Esophagus mucosa (tissue), 1 donor: ENCODE measurements at places on chromosomes 13 and 19.

- ATAC-seq, result no peak
Observed at GRCh38 chr13:85833921-85834320, 34.7 kb upstream of the SLITRK6 start.

DNA sequence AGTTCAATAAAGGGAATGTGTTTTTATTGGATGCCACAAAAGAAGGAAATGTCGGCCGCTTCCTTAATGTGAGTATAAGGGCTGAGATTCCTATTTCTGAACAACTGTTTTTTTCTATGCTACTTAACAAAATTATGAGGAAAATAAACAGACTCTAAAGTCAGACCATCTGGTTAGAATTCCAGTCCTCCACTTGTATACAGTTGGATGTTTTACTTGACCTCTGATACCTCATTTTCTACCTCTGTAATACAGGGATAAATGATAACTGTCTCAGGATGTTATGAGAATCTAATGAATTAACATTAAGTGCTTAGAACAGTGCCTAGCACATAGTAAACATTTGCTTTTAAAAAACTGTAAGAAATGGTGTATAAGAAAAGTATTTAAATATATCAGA, 7.2 kb upstream of the PHF11 start:
- no peak for ATAC-seq

DNA sequence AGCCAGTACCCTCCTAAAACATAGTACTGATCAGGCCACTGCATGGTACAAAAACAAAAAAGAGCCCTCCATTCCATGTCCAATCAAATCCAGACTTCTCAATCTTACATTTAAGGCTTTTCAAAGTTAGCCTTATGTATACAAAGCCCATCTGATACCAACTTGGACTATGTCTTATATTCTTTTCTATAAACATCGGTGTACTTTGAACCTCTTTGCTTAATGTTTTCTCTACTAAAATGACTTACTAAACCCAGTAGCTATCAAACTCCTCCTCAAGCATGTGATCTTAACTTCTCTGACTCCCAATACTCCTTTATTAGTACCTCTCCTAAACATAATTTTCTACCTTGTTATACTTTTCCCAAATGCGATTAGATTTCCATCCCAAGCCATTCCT, 14.8 kb downstream of the TSC22D1 start:
- ATAC-seq, result no peak

DNA sequence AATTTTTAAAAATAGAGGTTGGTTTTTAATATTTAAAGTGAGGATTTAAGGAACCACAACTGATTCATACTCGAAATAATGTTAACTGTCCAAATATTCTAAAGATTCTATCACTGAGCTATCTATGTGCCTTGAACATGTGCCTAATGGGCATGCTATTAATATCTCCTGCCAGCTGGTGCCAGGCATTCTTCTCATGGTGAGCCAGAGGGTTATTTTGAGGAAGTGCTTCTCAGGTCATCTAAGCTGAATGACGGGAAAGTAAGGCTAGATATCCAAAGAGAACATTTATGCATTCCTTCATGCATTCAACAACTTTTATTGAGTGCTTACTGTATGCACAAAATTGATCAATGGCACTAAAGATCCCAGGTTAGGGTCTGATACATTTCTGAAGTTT, 138.2 kb downstream of the PIBF1 start:
- no peak for ATAC-seq

DNA sequence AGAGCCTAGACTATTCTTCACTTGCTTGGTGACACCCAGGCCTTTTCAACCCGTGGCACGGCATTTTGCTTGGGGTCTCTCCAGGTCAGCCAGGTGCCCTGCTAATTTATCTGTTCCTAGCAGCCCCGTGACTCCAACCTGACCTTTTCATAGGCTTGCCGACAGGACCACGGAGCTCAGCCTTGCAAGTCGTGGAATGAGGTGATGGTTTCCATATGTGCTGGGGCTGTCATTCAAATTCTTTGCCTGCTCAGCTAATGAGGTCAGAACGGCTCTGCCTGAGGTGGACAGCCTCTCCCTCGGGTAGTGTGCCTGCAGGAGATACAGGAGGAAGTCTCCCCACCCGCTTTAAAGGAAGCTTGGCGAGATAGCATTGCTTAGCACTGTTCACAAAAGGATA, 61.0 kb downstream of the SHISA2 start:
- no peak for ATAC-seq

- ATAC-seq, result no peak
Observed at GRCh38 chr13:95479731-95480130, 72.8 kb upstream of the CLDN10 start.

GRCh38 chr13:114249077-114249476, 14.4 kb downstream of the CDC16 start:
- ATAC-seq, result peak; percentile 81

DNA sequence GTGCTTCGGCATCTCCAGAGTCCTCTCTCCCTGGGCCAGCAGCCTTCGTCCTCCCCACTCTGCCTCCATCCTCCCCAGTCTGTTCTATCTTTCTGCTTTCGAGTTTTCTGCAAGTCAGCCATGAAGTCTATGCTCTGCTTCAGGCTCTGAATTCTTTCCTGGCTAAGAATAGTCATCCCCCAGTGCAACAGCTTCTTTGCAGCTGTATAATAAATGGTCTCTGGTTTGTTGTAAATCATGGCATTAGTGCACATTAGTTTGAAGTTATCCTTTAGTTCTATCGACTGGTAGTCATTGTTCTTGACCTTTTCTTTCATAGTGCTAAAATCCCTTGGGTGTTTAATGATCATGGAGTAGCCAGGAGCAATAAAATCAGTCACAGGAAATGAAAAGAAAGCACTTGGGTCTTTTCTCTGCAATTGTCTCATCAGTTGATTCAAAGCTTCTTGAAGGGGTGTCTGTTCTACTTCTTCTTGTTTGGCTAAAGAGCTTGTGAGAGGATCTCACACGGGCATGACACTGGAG, 46.2 kb upstream of the SOX21 start:
- ATAC-seq, result no peak

GRCh38 chr13:48859272-48860105, 116.2 kb upstream of the FNDC3A start:
- no peak for ATAC-seq

DNA sequence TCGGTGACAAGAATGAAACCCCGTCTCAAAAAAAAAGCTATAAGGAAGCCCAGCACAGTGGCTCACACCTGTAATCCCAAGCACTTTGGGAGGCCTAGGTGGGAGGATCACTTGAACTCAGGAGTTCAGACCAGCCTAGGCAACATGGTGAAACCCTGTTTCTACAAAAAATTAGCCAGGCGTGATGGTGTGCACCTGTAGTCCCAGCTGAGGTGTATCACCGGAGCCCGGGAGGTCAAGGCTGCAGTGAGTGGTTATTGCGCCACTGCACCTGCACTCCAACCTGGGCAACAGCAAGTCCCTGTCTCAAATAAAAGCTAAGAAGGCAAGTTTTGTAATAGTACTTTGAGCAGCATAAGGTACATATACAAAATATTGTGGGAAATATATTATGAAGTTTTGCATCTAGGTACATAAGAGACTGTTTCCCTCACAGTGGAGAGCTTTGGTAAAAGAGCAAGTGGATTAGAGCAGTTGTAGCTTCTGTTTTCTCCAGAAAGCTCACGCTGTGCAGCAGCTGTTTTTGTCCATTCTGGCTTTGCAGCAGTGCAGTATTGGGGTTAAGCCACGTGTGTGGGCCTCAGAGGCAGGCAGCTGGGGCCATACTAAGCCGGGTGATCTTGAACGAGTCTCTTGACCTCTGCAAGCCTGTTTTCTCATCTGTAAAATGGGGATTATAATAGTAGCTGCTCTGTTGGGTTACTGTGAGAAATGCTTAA, 35.4 kb downstream of the ARHGAP35 start:
- no peak for ATAC-seq

- ATAC-seq, result peak; percentile 68
Observed at GRCh38 chr19:4388337-4389063, 11.8 kb downstream of the SH3GL1 start.
